Lung microvascular endothelial cell (primary cell): ENCODE measurements at places on chromosomes 7 and 10.

GRCh38 chr7:14309432-14309831, 320.0 kb upstream of the ETV1 start:
- DNase-seq: no peak

GRCh38 chr7:117146511-117146910, 176.3 kb downstream of the WNT2 start:
- DNase-seq: no peak

DNA sequence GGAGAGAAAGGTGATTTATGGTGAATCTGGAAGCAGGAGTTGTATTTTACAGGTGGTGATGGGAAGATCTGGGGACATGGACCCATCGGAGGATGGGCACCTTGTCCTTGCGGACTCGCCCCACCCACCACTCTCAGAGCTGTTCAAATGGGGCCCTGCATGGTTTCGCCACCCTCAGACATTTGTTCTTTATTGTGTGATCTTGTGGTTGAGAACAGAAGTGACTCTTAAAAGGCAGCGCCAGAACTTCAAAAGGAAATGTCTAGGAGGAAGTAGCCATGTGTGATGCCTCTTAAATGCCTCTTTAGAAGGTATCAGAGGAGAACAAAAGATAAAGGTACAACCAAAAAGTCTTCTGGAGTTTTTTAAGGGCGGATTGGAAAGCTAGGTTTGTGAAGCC, 205.7 kb downstream of the KIAA1217 start:
- no peak for DNase-seq

DNA sequence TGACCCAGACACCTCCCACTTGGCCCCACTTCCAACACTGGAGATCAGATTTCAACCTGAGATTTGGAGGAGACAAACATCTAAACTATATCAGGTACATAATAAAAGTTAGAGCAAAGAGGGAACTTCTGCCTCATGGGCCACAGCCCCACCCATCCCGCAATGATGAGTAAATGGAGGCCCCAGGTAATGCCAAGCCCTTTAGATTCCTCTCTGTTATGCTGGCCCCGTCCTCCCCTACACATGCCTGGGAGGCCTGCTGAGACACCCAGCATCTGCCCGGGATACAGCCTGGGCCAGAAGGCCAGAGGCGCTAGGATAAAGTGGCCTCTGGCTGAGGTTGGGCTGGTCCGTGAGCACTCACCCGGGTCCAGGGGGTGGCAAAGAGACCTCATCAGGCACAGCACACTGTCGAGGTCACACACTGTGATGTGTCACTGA, 185.5 kb upstream of the SH2B2 start:
- no peak for DNase-seq

GRCh38 chr10:72162978-72163377, 52.8 kb upstream of the ANAPC16 start:
- DNase-seq: peak; percentile 41

- DNase-seq: no peak
These were observed 75.6 kb downstream of the KCNMA1 start for GRCh38 chr10:77561991-77562390.

DNA sequence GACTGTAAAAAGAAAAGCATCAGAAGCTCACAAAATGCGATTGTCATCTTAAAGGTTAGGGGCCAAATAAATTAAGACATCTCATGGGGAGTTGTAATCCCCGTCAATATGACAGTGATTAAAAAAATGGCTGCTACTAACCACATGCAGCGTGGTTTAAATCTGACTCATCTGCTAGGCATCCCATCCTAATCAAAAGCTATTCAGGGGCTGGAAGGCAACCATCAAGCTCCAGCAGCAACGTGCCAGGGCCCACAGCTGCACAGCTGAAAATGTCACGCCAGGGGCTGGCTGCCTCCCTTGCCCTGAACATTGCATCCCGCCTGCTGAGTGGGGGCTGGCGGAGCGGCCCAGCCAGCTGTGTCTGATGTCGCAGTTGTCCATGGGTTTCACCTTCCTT, 66.3 kb upstream of the FRMD4A start:
- peak; percentile 63 for DNase-seq

DNA sequence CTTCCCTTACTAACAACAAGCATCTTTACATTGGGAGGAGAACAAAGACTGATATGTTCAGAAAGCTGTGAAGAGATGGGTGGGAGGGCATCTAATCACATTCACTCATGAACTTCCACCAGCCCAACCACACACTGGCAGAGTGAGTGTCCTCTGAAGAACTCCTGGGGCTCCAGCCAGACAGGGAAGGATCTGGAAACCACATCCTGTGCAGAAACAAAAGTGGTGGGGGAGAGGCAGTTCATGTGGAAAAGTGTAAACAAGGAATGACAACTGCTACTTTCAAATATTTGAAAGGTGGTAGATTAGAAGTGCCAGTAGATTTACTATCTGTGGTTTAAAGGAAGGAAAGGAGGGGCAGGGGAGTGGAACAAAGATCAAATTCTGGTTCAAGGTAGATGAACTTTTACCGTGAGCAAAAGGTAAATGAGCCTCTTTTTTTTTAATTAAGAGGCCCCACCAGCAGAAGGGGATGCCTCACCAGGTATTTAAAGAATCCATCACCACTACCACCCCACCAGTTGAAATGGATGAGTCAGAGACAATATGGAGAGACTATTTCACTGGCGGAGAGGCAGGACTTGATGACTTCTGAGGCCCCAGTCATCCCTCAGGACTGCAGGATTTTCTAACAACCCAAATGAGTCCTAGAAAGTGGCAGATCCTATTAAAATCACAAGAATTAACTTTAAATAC, 34.5 kb downstream of the GOT1 start:
- peak; percentile 81 for DNase-seq

DNA sequence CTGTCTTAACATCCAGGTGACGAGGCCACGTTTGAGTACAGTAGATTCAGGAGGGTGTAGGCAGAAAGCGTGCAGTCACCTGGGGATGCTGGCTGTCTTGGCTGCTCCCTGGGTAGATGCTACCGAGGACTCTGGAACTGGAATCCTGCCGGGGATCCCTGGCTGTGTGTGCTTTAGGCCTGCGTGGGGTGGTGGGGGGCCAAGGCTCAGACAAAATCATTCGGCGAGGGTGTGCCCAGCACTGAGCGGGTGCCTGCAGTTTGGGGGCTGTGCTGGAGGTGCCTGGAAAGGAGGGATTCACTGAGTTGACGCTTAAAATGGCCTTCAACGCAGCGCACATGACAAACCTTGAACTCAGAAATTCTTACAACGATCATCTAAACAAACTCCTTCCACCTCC, 93.5 kb upstream of the PODXL start:
- DNase-seq: no peak

DNA sequence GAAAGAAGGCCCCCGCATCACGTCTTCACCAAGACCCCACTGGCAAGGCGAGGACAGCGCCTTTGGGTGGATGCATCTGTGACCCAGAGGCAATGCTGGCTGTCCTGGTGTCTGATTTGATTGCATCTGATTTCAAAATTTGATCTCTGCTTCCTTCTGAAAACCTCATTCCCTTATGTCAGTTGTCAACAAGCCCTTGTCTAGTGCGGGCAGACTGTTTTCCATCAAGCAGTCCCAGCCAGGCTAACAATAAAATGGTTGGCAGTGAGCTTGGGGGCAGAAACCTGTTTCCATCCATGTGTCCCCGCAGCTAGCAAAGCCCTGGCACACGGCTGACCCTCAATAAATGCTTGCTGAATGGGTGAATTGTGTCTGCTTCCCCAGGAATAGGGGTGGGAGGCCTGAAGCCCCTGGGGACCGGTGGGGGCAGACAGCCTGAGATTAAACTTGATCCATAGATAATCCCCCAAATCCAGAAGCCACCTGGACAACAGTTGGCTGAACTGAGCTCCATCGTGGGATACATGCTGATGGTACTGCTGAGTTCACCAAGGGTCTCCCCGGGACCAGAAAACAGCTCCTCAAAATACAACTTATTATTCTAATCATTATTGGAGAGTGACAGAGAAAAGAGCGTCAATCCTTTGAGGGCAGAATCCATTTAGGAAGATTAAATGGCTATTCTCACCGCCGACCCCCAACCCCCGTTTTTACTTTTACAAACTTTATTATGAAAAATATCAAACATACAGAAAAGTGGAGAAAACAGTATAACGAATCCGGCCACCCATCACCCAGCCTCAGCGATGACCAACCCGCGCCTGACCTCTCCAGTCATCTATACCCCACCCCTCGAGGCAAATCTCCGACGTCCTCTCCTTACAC, 912 bp upstream of the DUSP5 start:
- DNase-seq: peak; percentile 42

- no peak for DNase-seq
These were observed 28.5 kb downstream of the CCSER2 start for GRCh38 chr10:84356928-84357327.

- DNase-seq: no peak
These were observed 177.7 kb downstream of the GLI3 start for GRCh38 chr7:42059275-42059674.

DNA sequence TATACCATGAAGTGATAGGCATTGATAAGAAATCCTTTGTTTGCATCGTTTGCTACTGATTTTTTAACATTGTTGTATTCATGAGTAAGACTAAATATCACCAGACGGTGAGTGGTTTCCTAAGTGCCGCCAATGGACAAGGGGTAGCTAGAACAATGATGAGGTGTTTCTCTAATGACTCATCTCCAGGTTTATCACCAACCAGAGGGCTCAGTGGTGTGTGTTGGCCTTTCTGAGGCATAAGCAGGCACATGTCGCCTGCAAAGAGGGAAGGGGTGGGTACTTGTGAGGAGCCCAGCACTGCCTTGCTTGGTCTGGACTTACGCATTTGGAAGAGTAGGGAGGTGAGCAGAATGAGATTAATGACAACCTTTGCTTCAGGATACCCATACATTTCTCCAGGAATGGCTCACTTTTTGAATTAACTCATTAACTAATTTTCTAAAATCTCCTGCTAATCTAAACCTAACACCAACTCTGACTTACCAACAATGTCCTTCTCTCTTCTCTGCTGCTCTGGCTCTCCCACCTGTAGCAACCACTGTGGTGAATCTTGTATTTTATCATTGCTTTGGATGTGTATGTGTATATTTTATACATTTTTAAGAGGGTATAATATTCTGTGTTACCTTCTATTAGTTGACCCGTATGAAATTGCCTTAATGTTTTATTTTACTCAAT, 722.6 kb downstream of the GRID1 start:
- DNase-seq: peak; percentile 60

GRCh38 chr10:59831658-59832503, 74.5 kb downstream of the CCDC6 start:
- peak; percentile 29 for DNase-seq

GRCh38 chr7:121689749-121690148, 183.2 kb upstream of the PTPRZ1 start:
- DNase-seq: no peak

GRCh38 chr7:44958645-44959344, 20.0 kb downstream of the MYO1G start:
- no peak for DNase-seq

- no peak for DNase-seq
These were observed 208.2 kb downstream of the PARD3 start for GRCh38 chr10:34606890-34607289.

DNA sequence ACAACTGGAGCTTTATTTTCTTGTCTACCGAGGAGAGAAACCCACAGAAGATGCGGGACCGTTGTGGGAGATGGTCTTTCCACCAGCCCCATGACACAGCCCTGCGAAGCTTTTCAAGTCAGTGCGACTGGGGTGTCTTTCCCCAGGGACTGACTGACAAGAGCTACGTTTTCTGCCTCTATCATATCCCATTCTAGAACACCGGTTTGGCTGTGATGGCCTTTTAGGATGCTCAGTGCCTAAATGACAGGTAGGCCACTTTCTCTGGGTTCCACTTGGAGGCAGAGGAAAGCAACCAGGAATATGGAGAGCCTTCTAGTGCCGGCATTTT, 16.9 kb downstream of the SLC13A4 start:
- DNase-seq: no peak

GRCh38 chr7:134707663-134708378, 61.2 kb downstream of the BPGM start:
- DNase-seq: no peak

- no peak for DNase-seq
These were observed 136.9 kb downstream of the SNX10 start for GRCh38 chr7:26428571-26428970.

DNA sequence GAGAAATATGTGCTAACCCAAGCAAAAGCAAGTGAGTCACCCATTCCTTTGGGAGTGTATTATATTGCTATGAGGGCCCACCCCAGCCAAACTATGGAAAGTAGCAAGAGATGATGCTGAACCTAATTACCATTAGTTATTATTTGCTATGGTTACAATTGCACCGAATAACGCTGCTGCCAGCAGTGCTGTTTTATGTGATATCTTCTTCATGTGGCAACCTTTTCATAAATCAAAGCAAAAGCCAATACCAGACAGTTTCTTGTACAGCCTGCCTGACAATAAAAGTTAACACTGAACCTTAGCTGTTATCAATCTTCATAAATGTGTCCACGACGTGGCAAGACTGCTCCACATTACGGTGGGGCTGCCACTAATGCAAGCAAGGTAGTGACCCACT, 241.7 kb upstream of the PLXNA4 start:
- DNase-seq: no peak

DNA sequence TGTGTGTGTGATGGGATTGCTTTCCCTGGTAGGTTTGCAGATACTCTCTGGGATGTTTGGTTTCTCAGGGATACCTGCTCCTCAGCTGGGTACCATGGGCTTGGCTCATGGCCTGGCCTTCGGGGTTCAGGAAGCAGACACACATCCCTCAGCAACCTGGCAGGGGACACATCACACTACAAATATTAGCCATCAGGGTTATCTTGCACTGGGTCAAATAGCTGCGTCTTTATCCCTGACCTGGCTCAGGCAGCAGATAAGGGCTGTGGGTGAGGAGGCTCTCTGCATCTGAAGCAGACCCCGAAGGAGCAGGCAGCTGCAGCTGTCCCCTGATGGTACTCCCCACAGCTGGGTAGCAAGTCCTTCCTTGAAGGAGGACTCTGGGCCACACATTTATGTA, 25.7 kb upstream of the CDHR3 start:
- no peak for DNase-seq

GRCh38 chr10:110358869-110359629, 54.3 kb upstream of the SMNDC1 start:
- DNase-seq: no peak

GRCh38 chr10:114728325-114728724, 70.2 kb upstream of the ABLIM1 start:
- DNase-seq: no peak

DNA sequence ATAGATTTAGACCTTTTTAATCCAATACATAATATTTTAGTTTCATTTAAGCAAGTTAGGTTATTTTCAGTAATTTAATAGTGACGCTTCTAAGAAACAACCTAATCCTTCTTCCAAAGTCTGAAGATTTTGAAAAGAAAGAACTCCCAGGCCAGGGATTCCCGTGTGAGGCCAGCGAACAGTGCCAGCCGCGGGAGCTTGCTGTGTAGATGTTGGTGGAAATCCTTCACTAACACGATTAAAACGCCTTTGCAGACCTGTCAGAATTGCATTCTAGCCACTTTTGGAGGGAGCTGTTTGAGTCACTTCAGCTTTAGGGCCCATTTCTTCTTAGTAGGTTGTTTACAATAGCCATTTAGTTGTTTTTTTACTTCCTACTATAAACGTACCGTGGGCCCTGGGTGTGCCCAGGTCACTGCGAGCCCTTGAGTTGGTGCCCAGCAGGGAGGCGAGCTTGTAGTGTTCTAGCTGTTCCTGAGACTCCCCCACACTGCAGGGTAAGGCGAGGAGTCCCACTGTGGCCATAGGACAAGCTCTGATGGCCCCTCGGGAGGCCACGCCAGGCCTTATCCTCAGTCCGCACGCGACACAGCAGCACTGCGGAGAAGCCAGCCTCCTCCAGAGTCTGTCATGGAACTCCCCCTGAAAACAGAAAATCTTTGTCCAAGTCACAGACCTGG, 32.3 kb downstream of the PPP2R2D start:
- no peak for DNase-seq
